Ovary (tissue), 10 donors: ENCODE measurements at places on chromosomes 3 and 15.

DNA sequence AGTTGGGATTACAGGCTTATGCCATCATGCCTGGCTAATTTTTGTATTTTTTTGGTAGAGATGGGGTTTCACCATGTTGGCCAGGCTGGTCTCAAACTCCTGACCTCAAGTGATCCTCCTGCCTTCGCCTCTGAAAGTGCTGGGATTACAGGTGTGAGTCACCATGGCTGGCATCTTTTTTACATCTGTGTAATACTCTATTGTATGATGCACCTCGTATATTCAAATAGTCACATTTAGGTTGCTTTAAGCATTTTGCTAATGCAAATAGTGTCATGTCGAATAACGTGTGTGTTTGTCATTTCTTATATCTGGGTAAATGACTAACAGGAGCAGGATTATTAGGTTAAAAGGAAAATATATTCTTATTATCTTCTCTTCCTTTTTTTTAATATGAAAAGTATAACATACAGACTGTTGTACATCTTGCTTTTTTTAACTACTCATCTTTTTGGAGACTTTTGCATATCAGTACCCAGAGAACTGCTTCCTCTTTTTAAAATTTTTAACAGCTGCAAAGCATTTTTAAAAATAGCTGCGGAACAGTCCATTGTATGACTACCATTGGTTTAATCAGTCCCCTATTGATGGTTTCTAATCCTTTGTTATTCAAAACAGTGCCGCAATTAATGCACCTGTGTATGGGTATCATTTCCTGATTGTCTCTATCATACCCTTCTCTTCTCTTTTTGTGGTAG is 13.4 kb downstream of the SCAMP5 start:
- no peak overlapping the region for H3K27ac ChIP-seq
- DNase-seq: no peak
- no peaks in the 10 kb centered on the region for H3K4me1 ChIP-seq
- no peaks in the 10 kb centered on the region for H3K27me3 ChIP-seq
- no peak overlapping the region for H3K4me3 ChIP-seq
- no peaks in the 10 kb centered on the region for H3K36me3 ChIP-seq

DNA sequence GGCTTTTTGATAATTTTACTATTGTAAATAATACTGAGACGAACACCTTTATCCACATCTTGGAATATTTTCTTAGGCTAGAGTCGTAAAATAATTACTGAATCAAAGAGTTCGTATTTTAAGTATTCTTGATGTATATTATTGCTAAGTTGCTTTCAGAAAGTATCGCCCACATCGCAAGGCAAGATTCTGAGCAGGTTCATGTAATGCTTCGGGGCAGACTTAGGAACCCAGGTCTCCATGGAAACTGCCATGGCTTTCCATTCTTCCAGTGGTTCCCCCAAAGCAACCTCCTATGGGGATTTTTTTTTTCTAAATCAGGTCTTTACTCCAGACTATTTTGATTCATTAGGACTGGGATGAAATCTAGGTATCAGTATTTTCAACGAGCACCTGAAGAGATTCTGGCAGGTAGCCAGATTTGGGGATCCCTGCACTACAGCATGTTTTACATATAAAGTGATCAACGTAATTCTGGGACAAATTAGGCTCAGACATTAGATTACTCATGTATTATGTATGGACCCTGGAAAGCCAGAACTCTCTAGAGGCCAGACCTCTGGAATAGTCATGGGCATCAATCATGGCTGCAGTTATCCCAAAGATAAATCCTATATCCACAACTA is 86.5 kb downstream of the B3GNT5 start:
- DNase-seq: no peak
- H3K36me3 ChIP-seq: no peaks in the 10 kb centered on the region
- no peaks in the 10 kb centered on the region for H3K27me3 ChIP-seq
- H3K4me3 ChIP-seq: no peak overlapping the region

- DNase-seq: peak; percentile 79
- no peak overlapping the region for H3K4me3 ChIP-seq
- H3K4me1 ChIP-seq: peaks cover 16% of the 10 kb centered on the region
- no peak overlapping the region for H3K27ac ChIP-seq
- no peaks in the 10 kb centered on the region for H3K36me3 ChIP-seq
These were observed 24.8 kb downstream of the ZBTB38 start for GRCh38 chr3:141392897-141393734.

DNA sequence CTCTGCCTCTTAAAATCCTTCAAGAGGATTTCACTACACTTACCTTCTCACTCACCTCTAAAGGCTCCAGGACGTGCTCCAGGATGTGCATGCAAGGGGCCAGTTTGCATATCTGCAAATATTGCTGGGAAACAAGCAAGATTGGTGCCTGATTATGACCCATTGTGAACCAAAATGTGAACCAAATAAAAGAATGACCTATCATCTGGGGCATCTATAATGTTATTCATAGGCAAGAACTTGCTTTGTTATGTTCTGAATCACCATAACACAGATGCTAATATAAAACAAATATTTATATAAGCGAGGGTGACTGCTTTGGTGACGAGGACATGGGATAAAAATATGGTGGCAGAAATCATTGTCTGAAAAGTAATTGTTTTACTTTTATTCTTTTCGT is 5.5 kb downstream of the IL12A start:
- no peak overlapping the region for H3K4me3 ChIP-seq
- H3K4me1 ChIP-seq: no peaks in the 10 kb centered on the region
- no peak for DNase-seq
- no peaks in the 10 kb centered on the region for H3K36me3 ChIP-seq
- no peak overlapping the region for H3K27ac ChIP-seq
- no peaks in the 10 kb centered on the region for H3K27me3 ChIP-seq

- DNase-seq: peak; percentile 57
- no peak overlapping the region for H3K27ac ChIP-seq
- peak overlapping the region; percentile 52 for H3K4me3 ChIP-seq
- H3K27me3 ChIP-seq: no peaks in the 10 kb centered on the region
- no peaks in the 10 kb centered on the region for H3K36me3 ChIP-seq
These were observed 479 bp upstream of the CLDN1 start for GRCh38 chr3:190322604-190323245.

DNA sequence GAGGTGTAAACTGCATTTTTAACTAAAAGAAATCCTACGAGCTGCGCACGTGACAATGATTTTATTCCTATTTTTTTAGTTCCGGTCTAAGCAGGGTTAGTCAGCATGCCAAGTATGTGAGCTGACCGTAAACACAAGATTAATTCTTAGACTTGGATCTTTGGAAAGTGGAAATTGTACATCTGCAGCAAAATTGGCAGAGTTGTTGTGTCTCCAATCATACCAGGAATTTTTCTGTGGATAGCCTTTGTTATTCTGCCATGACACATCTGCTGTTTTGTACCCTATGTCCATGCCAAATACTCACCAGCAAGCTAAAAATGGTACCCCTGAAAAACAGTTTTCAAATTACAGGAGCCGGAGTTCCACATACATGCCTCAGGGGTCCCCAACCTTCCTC is 562.5 kb downstream of the UNC13C start:
- no peak overlapping the region for H3K27ac ChIP-seq
- no peak for DNase-seq
- H3K36me3 ChIP-seq: no peaks in the 10 kb centered on the region

DNA sequence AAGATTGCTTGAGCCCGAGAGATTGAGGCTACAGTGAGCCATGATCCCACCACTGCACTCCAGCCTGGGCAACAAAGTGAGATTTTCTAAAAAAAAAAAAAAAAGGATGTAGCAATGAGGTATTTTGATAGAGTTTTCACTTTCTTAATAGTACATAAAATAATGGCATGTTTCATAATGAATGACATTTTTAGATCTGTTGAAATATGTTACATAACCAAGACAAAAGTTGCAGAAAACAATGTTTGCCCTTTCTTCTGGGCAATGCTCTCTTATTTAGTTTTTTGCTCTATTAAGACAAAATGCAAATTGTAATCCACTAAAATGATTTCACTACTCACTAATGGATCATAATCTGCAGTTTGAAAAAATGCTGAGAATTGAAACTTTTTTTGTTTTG is 4.4 kb upstream of the MAPK6 start:
- H3K4me3 ChIP-seq: no peak overlapping the region
- no peak overlapping the region for H3K27ac ChIP-seq
- no peak for DNase-seq
- H3K36me3 ChIP-seq: no peaks in the 10 kb centered on the region
- H3K27me3 ChIP-seq: no peaks in the 10 kb centered on the region

DNA sequence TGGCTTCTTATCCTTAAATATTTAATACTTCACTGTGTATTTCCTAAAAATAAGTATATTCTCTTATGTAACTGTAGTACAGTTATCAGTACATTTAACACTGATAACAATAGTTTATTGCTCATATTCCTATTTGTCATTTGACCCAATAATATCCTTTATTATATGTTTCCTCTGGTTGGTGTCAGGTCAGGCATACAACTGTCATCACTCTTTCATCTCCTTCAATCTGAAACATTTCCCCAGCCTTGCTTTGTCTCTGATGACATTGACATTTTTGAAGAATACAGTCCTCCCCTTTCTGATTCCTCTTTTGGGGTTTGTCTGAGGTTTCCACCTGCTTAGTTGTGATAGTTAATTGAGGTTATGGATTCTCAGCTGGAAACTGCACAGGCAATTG is 27.8 kb downstream of the PLEKHO2 start:
- no peak for DNase-seq
- no peaks in the 10 kb centered on the region for H3K27me3 ChIP-seq

DNA sequence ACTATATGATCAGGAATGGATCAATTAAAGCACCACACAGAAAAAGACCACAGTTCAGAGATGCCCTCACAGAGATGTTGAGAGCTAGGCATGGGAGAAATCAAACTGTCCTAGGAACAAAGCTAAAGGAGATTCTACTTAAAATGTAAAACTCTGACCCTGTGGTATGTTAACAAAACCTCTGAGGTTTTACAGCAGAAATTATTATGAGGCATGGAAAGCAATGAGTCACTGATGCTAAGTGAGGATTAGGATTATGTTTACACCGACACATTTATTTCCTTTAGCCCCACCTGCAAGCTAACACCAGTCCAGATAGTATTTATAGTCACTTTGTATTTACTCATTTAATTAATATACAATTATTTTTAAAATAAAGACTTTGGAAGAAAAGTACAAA is 1242.2 kb downstream of the OTOL1 start:
- no peaks in the 10 kb centered on the region for H3K4me1 ChIP-seq
- no peak overlapping the region for H3K4me3 ChIP-seq
- H3K36me3 ChIP-seq: no peaks in the 10 kb centered on the region
- DNase-seq: no peak
- H3K27me3 ChIP-seq: no peaks in the 10 kb centered on the region
- no peak overlapping the region for H3K27ac ChIP-seq

- DNase-seq: peak; percentile 74
- H3K27me3 ChIP-seq: no peaks in the 10 kb centered on the region
- H3K36me3 ChIP-seq: no peaks in the 10 kb centered on the region
- no peak overlapping the region for H3K4me3 ChIP-seq
- H3K4me1 ChIP-seq: no peaks in the 10 kb centered on the region
These were observed 12.3 kb downstream of the CPNE9 start for GRCh38 chr3:9715764-9716437.

GRCh38 chr15:42508263-42508690 is 12.8 kb downstream of the SNAP23 start:
- H3K27me3 ChIP-seq: no peaks in the 10 kb centered on the region
- H3K27ac ChIP-seq: no peak overlapping the region
- no peaks in the 10 kb centered on the region for H3K36me3 ChIP-seq

GRCh38 chr3:146160964-146161662 is at the start of gene PLOD2:
Gene PLOD2 (minus strand): TSS chr3:146161184. CDS start chr3:146160989, 195 bp downstream.
- peak within 1 kb of the TSS; percentile 83 for H3K4me3 ChIP-seq
- H3K27ac ChIP-seq: peak within 1 kb of the TSS; percentile 98

DNA sequence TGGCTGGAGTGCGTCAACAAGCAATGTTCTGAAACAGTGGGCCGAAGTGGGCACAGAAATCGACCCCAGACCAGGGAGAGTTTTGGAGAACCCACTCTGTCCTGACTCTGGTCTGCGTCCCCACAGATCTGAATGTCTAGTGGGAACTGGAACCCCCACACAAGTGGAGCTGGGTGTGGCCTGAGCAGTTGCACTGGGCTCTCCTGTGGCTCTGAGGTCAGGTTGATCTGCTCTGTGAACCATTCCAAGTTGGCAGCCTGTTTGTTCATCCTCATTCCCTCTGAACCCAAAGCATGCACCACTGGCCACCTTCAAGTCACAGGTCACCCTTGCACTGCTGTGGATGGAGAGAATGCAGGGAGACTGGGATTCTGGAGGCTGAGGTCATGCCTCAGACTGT is 60.5 kb downstream of the STARD5 start:
- no peak overlapping the region for H3K4me3 ChIP-seq
- H3K27ac ChIP-seq: no peak overlapping the region
- no peaks in the 10 kb centered on the region for H3K27me3 ChIP-seq
- DNase-seq: no peak
- H3K36me3 ChIP-seq: no peaks in the 10 kb centered on the region

- H3K36me3 ChIP-seq: no peaks in the 10 kb centered on the region
- H3K27ac ChIP-seq: no peak overlapping the region
- no peaks in the 10 kb centered on the region for H3K27me3 ChIP-seq
- H3K4me1 ChIP-seq: peaks cover 2% of the 10 kb centered on the region
These were observed 112.3 kb upstream of the HES1 start for GRCh38 chr3:194023501-194024280.

GRCh38 chr3:101781166-101781565 is 2.2 kb downstream of the NXPE3 start:
- no peaks in the 10 kb centered on the region for H3K27me3 ChIP-seq
- no peak overlapping the region for H3K4me3 ChIP-seq
- no peak for DNase-seq
- H3K36me3 ChIP-seq: no peaks in the 10 kb centered on the region
- peak overlapping the region; percentile 72 for H3K27ac ChIP-seq
